ENCODE measurements at places on chromosomes 5 and 9.

- no peak for DNase-seq
Measured at GRCh38 chr9:103430469-103430868, 435.3 kb downstream of the CYLC2 start.

DNA sequence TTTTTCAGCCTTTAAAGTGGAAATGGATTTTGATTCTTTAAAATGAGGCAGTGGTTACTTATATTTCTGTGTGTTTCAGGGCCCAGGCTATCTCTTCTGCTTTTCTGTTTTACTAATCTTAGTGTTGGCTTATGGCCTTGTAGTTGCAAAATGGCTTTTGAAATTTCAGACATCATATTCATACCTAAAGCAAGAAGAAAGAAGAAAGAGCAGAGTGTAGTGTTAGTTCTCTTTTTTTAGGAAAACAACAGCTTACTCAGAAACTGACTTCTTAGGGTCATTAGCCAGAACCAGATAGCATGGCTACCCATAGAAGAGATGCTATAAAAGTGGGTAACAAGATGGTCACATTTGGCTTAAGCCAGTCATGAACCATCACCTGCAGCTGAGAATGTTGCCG lies 20.9 kb downstream of the ZBED3 start:
- no peak for DNase-seq

DNA sequence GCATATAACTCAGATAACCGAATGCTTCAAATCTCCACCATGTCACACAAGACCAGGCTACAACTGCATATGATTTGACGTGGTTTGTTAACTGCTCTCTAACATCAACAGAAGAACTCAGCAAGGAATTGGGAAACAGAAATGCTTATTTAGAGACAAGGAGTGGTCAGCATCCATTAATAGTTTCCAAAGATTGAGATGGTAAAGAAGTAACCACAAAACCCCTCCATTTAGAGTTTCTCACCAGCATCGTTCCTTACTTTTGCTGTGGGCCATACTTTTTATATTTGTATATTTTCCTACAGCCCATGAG lies 25.2 kb downstream of the DPYSL3 start:
- no peak for DNase-seq

GRCh38 chr5:149887622-149888183 lies 56.9 kb downstream of the PDE6A start:
- no peak for DNase-seq

GRCh38 chr5:175475248-175475647 lies 3.1 kb upstream of the SFXN1 start:
- no peak for DNase-seq

DNA sequence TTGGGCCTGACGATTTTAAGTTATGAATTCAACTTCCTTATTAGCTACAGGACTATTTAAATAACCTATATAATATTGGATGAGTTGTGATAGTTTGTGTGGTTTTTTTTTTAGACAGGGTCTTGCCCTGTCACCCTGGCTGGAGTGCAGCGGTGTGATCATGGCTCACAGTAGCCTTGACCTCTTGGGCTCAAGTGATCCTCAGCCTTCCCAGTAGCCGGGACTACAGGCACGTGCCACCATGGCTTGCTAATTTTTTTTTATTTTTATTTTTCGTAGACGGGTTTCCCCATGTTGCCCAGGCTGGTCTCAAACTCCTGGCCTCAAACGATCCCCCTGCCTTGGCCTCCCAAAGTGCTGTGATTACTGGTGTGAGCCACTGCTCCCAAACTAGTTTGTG lies 17.6 kb downstream of the SPZ1 start:
- DNase-seq, result no peak

GRCh38 chr9:85971731-85972130 lies 30.8 kb downstream of the NAA35 start:
- DNase-seq, result no peak

GRCh38 chr9:26158631-26159150 lies 480.4 kb upstream of the TUSC1 start:
- no peak for DNase-seq

- DNase-seq, result peak; percentile 54
Measured at GRCh38 chr5:59831326-59832010, 62.1 kb downstream of the PDE4D start.

GRCh38 chr5:170131235-170131634 lies 25.5 kb downstream of the FOXI1 start:
- no peak for DNase-seq

DNA sequence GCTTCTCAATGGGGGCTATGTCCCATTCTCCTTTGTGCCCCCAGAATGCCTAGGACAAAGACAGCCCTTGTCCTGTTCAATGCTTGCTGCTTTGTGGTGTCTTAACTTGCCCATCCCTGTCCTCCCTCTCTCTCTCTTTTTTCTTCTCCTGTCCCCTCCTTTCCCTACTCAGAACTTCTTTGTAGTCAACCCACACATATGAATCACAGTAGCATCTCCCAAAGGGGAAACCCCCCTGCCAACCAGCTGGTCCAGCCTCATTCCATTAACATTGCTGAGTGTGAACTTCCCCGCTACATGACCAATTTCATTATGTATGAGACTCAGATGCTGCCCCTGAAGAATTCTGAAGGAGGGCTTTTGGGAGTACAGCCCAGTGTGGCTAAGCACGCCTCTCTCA lies 408.3 kb downstream of the ENC1 start:
- DNase-seq, result no peak

DNA sequence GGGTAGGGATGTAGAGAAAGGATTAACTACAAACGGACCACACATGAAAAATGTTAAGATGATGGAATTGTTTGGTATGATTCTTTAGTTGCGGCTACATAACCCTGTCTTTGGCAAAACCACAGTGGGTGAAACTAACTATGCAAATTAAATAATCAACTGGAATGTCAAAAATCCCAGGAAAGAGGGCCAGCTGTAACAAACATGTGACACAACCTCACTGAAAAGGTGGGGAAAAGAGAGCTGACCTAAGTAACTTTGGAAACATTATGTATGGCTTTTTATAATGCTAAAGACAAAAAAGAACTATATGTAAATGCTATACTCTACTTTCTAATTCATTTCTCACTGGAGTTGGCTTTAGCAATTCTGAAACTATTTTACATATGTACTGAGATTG lies 252.0 kb downstream of the MRPS30 start:
- no peak for DNase-seq

DNA sequence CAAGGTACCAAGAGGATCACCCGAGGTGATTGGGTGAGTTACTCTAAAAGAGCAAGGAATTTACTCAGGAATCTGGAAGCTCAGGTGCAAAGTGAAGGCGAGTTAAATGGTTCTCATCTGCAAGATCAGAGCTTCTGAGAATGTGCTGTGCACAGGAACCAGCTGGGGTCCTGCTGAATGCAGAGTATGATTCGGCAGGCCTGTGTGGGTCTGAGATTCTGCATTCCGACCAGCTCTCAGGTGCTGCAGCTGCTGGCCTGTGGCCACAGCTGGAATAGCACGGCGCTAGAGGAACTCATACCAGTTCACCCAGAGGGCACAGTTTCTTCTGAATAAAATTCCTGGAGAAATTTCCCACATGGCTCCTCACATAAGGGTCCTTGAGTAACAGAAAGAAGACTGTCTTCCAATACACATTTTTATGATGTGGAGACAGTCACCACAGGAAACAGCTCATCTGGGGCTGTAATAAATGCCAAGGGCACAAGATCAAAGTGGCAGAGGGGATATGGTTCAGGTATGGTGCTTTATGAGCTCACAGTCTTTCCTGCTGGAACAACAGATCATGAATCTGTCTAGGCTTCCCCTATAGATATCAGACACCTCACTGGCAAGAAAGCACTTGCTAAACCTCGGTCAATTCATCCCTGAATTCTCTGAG lies 83.9 kb downstream of the PTPN3 start:
- DNase-seq, result no peak

DNA sequence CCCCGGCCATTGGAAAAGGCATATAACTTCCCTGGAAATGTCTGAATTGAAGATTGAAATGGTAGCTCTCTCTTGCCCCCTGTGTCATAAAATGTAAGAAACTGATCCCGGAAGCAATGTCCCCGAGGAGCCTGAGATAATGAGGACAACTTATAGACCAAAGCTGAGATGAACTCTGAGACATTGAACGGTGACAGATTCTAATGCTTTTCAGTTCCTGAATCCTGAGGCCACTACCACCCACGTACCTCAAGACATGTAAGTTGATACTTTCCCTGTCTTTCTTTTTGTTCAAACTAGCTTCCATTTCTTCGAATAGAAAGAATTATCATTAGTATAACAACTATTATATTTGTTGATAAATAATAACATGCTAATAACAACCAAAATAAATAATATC lies 51.0 kb downstream of the KIF4B start:
- no peak for DNase-seq

DNA sequence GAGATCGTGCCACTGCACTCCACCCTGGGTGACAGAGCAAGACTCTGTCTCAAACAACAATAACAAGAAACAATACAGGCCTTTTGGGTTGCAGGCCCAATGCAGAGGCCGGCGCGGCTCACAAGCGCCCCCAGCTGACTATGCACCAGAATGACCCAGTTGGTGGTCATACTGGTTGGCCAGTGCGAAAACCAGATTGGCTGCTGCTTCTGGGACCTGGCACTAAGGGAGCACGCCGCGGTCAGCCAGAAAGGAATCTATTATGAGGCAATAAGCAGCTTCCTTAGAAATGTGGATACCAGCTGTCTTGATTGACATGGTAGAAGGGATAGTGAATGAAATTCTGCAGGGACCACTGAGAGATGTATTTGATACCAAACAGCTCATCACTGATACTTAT lies 35.0 kb downstream of the RANBP17 start:
- DNase-seq, result no peak

GRCh38 chr5:159340511-159340910 lies 10.2 kb upstream of the IL12B start:
- DNase-seq, result no peak

GRCh38 chr5:134138416-134139376 lies 24.2 kb downstream of the TCF7 start:
- DNase-seq, result no peak

GRCh38 chr5:75072061-75072460 lies 19.7 kb upstream of the GCNT4 start:
- DNase-seq, result no peak

DNA sequence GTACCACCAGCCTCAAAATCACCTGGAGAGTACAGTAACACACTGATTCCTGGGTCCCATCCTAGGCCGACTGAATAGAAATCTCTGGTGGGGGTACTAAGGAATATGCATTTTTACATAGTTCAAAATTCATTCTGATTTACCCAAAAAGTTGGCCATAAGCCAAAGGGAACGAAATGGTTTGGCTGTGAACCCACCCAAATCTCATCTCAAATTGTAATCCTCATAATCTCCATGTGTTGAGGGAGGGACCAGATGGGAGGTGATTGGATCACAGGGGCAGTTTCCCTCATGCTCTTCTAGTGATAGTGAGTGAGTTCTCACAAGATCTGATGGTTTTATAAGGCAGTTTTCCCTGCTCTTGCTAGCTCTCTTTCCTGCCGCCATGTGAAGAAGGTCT lies 31.1 kb downstream of the MEGF9 start:
- DNase-seq, result no peak

GRCh38 chr5:2876183-2876582 lies 124.7 kb upstream of the IRX2 start:
- DNase-seq, result no peak

DNA sequence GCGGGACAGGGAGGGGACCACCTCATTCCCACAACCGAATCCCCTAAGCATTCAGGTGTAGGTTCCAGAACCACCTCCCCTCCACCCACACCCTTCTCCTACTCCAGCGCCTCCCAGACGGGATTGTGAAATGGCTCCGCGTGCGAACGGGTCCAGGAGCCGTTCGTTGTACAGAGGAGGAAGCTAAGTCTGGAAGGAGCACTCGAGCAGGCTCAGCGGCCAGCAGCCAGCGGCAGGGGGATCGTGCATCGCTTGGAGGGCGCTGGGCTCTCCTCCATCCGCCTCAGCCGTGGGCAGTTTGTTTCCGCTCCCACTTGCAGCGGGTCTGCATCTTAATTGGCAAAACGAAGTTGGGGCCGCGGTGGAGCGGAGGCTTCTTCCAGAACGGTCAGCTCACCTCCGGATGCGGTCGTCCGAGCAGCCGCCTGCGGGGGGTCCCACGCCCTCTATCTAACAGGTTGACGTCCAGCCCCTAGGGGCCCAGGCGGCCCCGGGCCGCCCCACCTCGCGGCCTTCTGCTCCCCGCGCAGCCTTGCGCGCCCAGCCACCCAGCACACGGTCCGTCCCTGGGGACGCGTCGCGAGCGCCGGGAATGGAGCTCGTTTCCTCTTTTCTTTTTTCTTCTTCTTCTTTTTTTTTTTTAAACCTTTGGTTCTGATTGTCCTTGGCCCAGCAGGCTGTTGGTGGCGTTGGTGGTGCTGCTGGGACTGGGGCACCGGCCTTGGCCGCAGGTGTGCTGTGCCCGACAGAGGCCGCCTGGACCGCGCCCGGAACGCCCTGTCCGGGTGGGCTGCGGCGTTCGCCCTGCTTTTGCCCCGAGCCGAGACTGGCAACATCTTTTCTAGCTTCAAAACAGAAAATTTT lies 3.9 kb upstream of the BARX1 start:
- DNase-seq, result no peak

DNA sequence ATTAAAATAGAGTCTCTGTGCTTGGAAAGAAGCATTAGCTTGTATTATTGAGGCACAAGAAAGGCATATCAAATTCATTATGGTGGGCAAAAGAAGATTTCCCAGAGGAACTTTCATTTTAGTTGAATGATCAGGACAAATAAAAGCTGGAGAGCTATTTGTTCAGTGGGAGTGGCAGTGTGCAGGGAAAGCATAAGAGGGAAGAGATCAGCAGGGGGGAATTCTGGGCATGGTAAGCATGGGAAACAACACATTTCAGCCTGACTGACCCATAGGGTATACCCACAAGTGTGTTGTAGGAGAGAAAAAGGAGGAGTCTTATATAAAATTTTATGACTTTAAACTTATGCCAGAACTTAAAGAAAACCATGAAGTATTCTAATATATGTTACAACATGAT lies 167.7 kb upstream of the RASA1 start:
- DNase-seq, result no peak

DNA sequence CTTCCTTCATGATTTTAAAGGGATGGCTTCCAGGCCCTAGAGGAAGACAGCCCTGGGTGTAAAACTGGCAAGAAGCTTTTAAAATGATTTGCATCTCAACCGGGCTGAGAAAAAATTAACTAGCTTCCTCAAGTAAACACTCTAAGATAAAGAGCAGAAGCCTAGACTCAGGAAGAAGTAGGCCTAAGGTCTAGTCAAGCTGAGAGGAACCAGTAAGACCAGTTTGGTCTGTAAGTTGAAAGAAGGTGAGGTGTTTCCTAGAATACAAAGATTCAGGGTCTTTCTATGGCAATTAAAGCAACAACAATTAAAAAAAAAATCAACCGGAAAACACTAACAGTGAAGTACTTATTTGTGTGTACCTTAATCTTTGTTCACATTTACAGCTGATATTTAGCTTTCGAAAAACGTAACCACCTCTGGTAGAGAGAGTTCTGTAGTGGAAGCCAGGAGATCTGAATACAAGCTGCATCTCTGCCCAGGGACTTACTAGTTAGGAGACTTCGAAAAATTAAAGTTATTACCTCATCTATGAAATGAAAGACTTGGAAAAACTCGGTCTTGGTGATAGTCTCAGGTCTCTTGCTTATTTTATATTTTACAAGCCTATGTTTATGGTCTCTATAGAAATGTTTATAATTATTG lies 75.7 kb downstream of the TUSC1 start:
- no peak for DNase-seq

All from DMS 273 treated with DMSO at 0.1 percent for 48 hours (cell line).